ENCODE measurements at places on chromosomes 12 and 14. TPM values are rescaled to one million over a fixed set of nuclear protein-coding genes. Genes with fewer than 3 reads are reported as not detected.

Gene ARHGAP9
- total RNA-seq = 3.4 TPM

Gene CACNB3
- total RNA-seq = 6.1 TPM

Gene TAS2R8
- total RNA-seq = not detected

- H3K27ac ChIP-seq = no peak overlapping the region
- no peaks in the 10 kb centered on the region for H3K36me3 ChIP-seq
- H3K4me1 ChIP-seq = no peaks in the 10 kb centered on the region
- no peaks in the 10 kb centered on the region for H3K27me3 ChIP-seq
These were observed 21.0 kb upstream of the SP1 start for GRCh38 chr12:53358836-53359419.

DNA sequence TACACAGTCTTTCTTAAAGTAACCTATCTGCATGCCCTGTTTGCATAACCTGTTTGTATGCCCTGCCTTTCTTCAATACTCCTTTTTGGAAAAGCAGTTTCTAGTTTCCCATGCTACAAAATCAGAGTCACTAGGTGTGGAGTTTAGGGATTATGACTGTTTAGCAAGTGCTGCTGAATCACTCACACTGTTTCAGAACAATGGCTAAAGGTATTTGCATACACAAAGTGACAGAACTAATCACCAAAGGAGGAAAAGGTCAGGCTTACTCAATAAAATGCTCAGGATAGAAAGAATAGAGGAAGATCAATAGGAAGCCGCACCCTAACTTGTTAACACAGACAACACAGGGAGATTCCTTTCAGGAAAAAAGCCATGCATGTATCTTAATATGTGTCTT is 19.4 kb downstream of the EGLN3 start:
- H3K27me3 ChIP-seq = no peaks in the 10 kb centered on the region
- no peaks in the 10 kb centered on the region for H3K4me1 ChIP-seq
- DNase-seq = no peak
- peaks cover 38% of the 10 kb centered on the region for H3K36me3 ChIP-seq

GRCh38 chr12:112357214-112357613 is 25.0 kb downstream of the HECTD4 start:
- no peaks in the 10 kb centered on the region for H3K27me3 ChIP-seq
- H3K36me3 ChIP-seq = no peaks in the 10 kb centered on the region
- DNase-seq = no peak
- no peaks in the 10 kb centered on the region for H3K4me1 ChIP-seq
- no peak overlapping the region for H3K27ac ChIP-seq

DNA sequence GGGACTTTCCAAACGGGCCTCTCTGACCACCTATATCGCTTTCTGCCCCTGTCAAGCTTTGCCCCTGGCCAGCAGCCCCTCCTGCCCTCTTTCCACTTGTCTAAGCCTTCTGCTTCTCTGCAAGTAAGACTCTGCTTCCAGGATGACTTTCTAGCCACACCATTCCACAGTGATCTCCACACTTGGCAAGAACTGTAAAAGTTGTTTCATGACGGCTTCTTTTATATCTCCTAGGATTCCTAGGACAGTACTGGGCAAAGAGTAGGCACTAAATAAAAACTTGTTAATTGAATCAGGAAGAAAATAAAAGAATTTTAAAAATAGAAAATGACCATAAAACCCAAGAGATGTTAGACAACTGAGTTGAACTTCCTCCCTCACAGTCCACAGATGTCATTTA is 1.8 kb upstream of the PTPN21 start:
- no peak for DNase-seq
- H3K4me3 ChIP-seq = no peak overlapping the region
- H3K36me3 ChIP-seq = no peaks in the 10 kb centered on the region

GRCh38 chr14:77507762-77508161 is 9.1 kb upstream of the ISM2 start:
- H3K36me3 ChIP-seq = peaks cover 12% of the 10 kb centered on the region
- no peak for DNase-seq
- no peak overlapping the region for H3K4me3 ChIP-seq
- no peaks in the 10 kb centered on the region for H3K4me1 ChIP-seq
- no peak overlapping the region for H3K27ac ChIP-seq

- DNase-seq = no peak
- no peaks in the 10 kb centered on the region for H3K4me1 ChIP-seq
- no peaks in the 10 kb centered on the region for H3K36me3 ChIP-seq
- H3K27me3 ChIP-seq = no peaks in the 10 kb centered on the region
- H3K4me3 ChIP-seq = no peak overlapping the region
- H3K27ac ChIP-seq = no peak overlapping the region
These were observed 49.9 kb downstream of the CATSPERB start for GRCh38 chr14:91681893-91682563.

DNA sequence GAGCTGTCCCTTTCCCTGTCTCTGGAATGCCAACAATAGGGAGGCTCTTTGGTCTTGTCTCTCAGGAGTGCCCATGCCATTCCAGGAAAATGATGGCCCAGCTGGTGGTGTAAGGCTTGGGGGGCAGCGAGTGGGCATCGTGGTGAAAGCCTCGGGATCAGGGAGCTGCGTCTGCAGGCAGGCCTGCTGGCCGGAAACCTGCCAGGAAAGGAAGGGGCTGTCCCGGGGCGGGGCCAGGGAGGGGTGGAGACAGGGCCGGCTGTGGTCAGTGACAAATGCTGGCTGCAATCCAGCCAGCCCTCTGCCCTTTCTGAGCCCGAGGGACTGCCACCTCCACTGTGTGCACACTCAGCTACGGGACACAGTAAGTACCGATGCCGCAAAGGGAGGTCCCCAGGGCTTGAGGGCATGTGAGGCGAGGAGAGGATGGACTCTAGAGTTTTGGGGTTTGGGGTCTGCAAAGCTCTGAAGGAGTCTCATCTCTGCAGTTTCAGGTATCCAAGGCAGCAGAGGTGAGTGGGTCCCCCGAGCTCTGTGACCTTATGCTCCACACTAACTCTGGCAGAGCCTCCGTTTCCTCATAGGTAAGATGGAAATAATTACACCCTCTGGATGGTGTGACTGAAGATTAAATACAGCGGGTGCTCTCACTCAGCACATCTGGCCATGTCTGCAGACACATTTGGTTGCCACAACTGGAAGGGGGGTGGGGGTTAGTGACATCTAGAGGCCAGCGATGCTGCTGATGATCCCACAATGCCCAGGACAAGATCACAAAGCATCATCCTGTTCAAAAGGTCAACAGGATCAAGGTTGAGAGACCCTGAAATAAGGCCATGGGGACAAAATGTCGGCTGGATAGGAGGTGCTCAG is at the start of gene SERPINA5:
Gene SERPINA5 (plus strand): TSS at position 300 of the 873 bp plus-strand sequence. CDS start 5,937 bp downstream, outside the sequence.
- H3K36me3 ChIP-seq = no peaks in the 10 kb centered on the region
- DNase-seq = peak; percentile 70
- H3K27ac ChIP-seq = no peak within 1 kb of the TSS
- H3K4me1 ChIP-seq = no peaks in the 10 kb centered on the region
- H3K4me3 ChIP-seq = no peak within 1 kb of the TSS

DNA sequence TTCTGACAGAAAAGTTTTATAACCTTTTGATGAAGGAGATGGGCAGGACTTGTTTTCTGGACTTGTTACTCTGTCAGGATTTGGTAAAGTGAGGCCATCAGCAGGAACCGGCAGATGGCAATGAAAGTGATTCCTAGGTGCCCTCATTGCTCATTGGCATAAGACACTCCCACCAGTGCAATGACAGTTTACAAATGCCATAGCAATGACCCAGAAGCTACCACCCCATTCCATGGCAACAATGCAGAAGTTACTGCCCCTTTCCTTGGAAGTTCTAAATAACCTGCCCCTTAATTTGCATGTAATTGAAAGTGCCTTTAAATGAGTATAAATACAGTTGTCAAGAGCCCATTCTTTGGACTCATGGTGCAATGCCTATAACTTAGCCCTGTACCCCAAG is 222.6 kb downstream of the CEP128 start:
- no peaks in the 10 kb centered on the region for H3K4me1 ChIP-seq
- H3K36me3 ChIP-seq = no peaks in the 10 kb centered on the region
- no peak overlapping the region for H3K4me3 ChIP-seq
- H3K27ac ChIP-seq = no peak overlapping the region

- H3K4me3 ChIP-seq = peak overlapping the region; percentile 50
- peak overlapping the region; percentile 79 for H3K27ac ChIP-seq
- no peak for DNase-seq
- H3K27me3 ChIP-seq = no peaks in the 10 kb centered on the region
These were observed 2.0 kb downstream of the MGP start for GRCh38 chr12:14883686-14884085.

DNA sequence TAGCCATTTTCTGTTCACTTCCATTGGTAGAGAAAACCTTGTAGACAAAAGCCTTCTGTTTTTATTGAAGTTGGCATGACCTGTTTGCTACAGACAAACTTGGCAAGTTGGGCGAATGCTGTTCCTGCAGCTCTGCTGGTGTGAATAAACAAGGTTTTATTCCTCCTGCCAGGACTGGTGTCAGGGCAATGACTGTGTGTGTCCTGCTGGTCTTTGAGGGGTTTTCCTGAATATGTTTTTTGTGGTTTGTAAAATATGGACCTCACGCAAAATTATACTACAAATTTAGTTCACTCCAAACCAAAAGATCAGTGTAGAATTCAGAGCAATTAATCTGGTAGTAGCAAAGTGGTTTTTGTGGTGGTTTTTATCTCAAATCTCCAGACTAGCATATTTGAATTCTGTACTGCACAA is 140.8 kb downstream of the ERC1 start:
- H3K4me3 ChIP-seq = no peak overlapping the region
- H3K27me3 ChIP-seq = no peaks in the 10 kb centered on the region
- H3K36me3 ChIP-seq = no peaks in the 10 kb centered on the region
- no peak for DNase-seq
- H3K4me1 ChIP-seq = no peaks in the 10 kb centered on the region

DNA sequence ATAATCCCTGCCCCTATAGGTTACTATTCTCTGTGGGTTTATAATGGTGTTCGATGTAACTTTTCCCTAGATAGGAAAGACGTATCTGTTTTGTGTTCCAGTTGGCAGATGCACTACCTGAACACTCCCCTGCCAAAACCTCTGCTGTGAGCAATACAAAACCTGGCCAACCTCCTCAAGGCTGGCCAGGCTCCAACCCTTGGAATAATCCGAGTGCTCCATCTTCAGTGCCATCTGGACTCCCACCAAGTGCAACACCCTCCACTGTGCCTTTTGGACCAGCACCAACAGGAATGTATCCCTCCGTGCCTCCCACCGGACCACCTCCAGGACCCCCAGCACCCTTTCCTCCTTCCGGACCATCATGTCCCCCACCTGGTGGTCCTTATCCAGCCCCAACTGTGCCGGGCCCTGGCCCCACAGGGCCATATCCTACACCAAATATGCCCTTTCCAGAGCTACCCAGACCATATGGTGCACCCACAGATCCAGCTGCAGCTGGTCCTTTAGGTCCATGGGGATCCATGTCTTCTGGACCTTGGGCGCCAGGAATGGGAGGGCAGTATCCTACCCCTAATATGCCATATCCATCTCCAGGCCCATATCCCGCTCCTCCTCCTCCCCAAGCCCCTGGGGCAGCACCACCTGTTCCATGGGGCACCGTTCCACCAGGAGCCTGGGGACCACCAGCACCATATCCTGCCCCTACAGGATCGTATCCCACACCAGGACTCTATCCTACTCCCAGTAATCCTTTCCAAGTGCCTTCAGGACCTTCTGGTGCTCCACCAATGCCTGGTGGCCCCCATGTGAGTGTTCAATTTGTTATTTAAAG is 11.3 kb downstream of the MAPK1IP1L start:
- H3K4me3 ChIP-seq = no peak overlapping the region
- peak overlapping the region; percentile 49 for H3K27ac ChIP-seq
- H3K36me3 ChIP-seq = peaks cover 31% of the 10 kb centered on the region

DNA sequence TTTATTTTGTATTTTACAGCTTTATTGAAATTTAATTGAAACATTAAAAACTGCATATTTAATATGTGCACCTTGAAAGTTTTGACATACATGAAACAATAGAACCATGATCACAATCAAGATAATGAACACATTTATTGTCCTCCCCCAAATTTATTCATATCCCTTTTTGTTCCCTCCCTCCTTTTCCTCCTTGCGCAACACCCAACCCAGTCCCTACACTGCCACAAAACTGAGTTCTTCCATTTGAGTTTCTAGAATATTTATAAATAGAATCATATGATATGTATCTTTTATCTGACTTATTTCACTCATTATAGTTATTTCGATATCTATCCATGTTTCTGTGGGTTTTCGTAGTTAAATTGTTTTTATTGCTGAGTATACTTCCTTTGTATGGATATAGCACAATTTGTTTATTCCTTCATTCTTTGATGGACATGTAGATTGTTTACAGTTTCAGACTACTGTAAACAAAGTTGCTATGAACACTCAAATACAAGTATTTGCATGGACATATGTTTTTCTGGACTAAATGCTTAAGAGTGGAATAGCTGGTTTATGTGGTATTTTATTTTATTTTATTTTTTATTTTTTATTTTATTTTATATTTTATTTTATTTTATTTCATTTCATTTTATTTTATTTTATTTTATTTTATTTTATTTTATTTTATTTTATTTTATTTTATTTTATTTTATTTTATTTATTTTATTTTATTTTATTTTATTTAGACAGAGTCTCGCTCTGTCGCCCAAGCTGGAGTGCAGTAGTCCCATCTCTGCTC is 359.1 kb downstream of the SLC6A15 start:
- H3K36me3 ChIP-seq = no peaks in the 10 kb centered on the region
- no peaks in the 10 kb centered on the region for H3K27me3 ChIP-seq
- no peak overlapping the region for H3K27ac ChIP-seq

DNA sequence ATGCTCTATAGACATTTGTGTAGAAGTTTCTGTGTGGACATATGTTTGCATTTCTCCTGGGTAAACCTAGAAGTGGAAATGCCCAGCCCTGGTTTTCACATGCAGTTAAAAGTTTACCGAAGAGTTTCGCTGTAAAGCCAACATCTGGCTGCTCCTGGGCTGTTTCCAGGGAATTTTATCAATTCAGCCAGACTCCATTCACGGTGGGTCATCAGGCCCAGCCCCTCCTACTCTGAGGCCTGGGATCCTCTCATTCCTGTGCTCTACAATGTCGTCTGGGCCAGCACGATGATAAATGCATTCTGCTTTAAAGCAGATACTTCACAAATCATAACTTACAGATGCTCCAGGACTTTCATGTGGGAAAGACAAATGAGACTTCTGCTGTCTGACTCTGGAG is 7.1 kb downstream of the NUAK1 start:
- H3K4me1 ChIP-seq = no peaks in the 10 kb centered on the region
- peak overlapping the region; percentile 28 for H3K27ac ChIP-seq
- no peak overlapping the region for H3K4me3 ChIP-seq
- H3K27me3 ChIP-seq = no peaks in the 10 kb centered on the region
- H3K36me3 ChIP-seq = no peaks in the 10 kb centered on the region

DNA sequence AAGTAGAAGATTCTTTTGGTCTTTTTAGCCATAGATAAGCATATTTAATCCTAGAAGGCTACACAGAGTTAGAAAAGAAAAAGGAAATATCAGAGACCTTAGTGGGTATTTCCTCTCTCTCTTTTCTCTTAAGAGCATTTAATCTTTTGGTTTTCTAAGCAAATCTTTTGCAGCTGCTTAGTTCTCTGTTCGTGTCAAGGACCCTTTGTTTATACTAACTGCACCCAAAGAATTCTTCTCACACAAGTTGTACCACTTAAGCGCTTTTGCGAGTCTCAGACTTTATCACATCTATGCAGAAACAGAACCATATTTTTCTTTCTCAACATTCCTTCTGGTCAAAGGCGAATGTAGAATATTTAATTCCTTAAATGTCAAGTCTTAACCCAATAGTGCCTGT is 17.9 kb upstream of the NID2 start:
- H3K36me3 ChIP-seq = no peaks in the 10 kb centered on the region
- H3K27ac ChIP-seq = no peak overlapping the region
- no peak for DNase-seq
- H3K4me1 ChIP-seq = peaks cover 6% of the 10 kb centered on the region
- H3K27me3 ChIP-seq = no peaks in the 10 kb centered on the region
- H3K4me3 ChIP-seq = no peak overlapping the region

All from right atrium auricular region (tissue), 2 donors.